ENCODE measurements at places on chromosomes 4 and X. TPM values are rescaled to one million over a fixed set of nuclear protein-coding genes. Genes with fewer than 3 reads are reported as not detected.

GSPT2 gene
- polyA plus RNA-seq = 9.0 TPM

FRMPD4 gene
- 0.04 TPM for polyA plus RNA-seq

SPANXN4 gene
- polyA plus RNA-seq = not detected

NSDHL gene
- 43.0 TPM for polyA plus RNA-seq

RFC1 gene
- polyA plus RNA-seq = 24.5 TPM

LANCL3 gene
- not detected for polyA plus RNA-seq

SMIM10 gene
- polyA plus RNA-seq = 0.26 TPM

DRD5 gene
- not detected for polyA plus RNA-seq

F9 gene
- polyA plus RNA-seq = not detected

GAGE12H gene
- not detected for polyA plus RNA-seq

CACNA1F gene
- not detected for polyA plus RNA-seq

UGT2A3 gene
- 0.24 TPM for polyA plus RNA-seq

C4orf51 gene
- not detected for polyA plus RNA-seq

SPOCK3 gene
- 0.12 TPM for polyA plus RNA-seq

PRR32 gene
- not detected for polyA plus RNA-seq

DCLK2 gene
- 10.3 TPM for polyA plus RNA-seq

CLDN2 gene
- 28.6 TPM for polyA plus RNA-seq

RPA4 gene
- polyA plus RNA-seq = 0.09 TPM

MAOB gene
- polyA plus RNA-seq = 0.05 TPM

FAM53A gene
- polyA plus RNA-seq = 0.56 TPM

SLC4A4 gene
- polyA plus RNA-seq = 1.8 TPM

NXF2 gene
- polyA plus RNA-seq = not detected

GAGE12F gene
- polyA plus RNA-seq = not detected

KLHL4 gene
- 3.5 TPM for polyA plus RNA-seq

ZNF157 gene
- polyA plus RNA-seq = 0.08 TPM

SSX3 gene
- not detected for polyA plus RNA-seq

FGFR3 gene
- 3.8 TPM for polyA plus RNA-seq

SRPX2 gene
- 3.9 TPM for polyA plus RNA-seq

PAGE2 gene
- not detected for polyA plus RNA-seq

UGT2B7 gene
- polyA plus RNA-seq = 0.30 TPM

RAB39B gene
- polyA plus RNA-seq = 0.59 TPM

SASH3 gene
- not detected for polyA plus RNA-seq

KLF8 gene
- polyA plus RNA-seq = 0.01 TPM

CORIN gene
- not detected for polyA plus RNA-seq

TNIP3 gene
- 0.38 TPM for polyA plus RNA-seq
